ENCODE measurements at places on chromosomes 13 and 19.

DNA sequence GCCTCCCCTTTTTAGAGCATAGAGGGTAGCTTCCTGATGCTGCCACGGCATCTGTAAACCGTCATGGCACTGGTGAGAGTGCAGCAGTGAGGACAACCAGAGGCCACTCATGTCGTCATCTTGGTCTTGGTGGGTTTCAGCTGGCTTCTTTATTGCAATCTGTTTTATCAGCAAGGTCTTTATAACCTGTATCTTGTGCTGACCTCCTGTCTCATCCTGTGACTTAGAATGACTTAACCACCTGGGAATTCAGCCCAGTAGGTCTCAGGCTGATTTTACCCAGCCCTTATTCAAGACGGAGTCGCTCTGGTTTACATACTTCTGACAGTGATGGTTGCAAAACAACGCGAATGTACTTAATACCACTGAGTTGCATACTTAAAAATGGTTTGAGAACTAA lies 14.4 kb upstream of the FBN3 start:
- DNase-seq = no peak

DNA sequence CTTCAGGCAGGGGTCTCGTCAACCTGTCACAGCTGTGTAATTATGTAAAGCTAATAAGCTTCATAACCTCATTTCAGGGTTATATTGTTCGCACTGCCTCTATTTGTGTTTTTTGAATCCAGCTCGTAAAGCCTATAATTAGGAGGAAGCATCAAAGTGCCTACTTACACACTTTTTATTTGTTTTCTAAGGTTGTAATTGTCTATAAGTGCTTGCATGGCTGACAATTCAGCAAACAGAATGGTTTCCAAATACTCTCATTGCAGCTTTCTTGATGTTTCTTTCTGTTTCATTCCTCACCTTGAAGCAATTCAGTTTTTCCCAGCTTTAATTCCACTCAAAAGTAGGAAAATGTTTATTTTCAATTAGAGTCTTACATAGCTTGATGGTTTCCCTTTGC lies 336.3 kb downstream of the HS6ST3 start:
- no peak for DNase-seq

DNA sequence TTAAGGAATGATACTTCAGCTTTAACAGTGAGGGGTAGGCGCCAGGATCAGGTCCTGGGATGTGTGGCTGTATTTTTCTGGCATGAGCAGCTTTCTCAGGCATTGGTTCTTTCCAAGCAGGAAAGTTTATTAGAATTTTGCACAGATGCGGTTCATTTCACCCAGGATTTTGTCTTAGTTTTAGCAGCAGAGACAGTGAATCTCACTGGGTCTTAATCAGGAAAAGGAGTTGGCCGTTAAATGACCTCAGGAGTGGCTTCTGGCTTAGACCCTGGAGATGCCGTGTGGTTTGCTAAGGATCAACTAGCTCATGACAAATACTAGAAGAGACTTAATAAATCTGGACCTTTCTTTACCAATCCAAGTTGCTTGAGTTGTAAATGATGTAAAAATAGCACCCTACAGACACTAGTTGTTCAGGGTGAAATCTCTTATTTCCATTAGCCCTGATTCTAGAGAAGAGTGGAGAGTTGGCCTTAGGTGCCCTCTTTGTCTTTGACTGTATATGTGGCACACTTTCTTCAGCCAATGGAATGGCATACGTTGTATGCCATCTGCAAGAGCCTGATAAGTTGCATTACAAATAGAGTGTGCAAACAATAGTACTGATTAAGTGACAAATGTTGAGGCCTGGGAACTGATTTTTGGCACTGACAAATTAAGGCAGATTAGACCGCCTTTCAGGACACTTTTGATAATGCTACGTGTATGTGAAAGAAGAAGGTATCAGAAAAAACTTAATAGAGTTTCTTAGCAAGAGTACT lies 34.0 kb downstream of the LRCH1 start:
- no peak for DNase-seq

DNA sequence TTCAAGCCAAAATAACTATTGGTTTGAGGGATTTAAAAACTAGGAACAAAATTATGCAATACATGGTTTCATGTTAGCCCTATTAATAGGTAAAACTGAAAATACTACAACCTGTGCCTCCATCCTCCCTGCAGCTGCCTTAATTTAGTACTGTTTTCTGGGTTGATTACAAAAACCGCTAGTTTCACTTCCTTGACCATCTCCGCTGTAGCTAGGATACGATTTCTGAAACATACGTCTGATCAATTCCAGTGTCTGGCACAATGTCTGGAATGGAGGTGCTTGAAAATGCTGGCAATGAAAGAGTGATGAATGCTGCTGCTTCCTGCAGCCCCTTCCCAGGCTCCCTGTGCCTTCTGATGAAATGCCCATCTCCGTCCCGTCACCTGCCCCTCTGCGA lies 273.5 kb downstream of the SHISA2 start:
- DNase-seq = no peak
